ENCODE measurements at places on chromosomes 12 and 14.

- DNase-seq: peak; percentile 79
Measured at GRCh38 chr12:4287325-4288211, 14.0 kb downstream of the CCND2 start.

DNA sequence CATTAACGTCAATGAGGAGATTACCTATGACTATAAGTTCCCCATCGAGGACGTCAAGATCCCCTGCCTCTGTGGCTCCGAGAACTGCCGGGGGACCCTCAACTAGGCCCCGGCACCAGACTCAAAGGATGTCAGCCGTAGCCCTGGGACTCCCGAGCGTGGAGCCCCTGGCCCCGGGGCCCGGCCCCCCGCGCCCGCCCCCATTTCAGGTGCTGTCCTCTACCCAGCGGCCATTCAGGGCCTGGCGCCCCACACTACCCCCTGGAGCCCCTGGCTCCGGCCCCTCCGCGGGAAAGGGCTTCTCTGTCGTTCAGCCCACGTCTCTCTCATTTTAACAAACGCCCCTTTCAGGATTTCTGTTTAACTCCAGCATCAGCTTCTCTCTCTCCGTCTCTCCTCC, 26.3 kb downstream of the SETD1B start:
- DNase-seq: no peak

DNA sequence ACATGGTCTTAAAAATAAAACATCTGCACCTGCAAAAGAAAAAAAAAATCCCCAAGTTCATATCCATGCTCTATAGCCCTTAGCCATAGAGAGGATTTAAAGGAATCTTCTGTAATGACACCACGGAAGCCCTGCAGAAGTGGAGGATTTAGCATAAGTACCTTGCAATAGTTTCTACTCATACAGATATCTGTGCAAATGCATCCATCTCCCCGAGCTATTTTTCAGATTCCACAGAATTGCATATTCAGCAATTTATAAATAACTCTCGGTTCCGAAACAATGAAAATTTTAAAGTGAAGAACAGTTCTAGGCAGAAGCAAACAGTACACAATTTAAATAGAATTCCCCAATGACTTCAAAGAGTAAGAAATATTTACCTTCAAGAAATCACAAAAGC, 424 bp downstream of the IGF1 start:
- DNase-seq: no peak

GRCh38 chr12:66984962-66985361, 284.2 kb upstream of the CAND1 start:
- DNase-seq: no peak

DNA sequence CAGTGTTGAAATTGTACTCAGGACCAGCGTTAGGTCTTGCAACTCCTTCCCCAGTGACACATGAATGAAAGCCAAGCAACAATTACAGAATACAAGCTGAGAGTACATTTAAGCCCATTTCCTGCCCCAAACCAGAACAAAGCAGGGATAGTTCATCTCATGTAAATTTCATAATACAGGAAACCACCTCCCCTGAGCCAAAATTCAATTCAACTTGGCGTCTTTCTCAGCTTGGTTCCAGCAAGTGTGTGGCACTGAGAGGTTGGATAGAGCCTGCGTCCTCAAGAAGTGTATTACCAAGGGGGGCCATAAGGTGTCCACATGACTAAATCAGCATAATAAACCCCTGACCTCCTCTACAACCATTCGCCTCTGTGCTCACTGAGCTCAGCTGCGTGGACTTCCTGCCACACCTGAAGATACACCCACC, 278.9 kb upstream of the CRY1 start:
- DNase-seq: no peak

DNA sequence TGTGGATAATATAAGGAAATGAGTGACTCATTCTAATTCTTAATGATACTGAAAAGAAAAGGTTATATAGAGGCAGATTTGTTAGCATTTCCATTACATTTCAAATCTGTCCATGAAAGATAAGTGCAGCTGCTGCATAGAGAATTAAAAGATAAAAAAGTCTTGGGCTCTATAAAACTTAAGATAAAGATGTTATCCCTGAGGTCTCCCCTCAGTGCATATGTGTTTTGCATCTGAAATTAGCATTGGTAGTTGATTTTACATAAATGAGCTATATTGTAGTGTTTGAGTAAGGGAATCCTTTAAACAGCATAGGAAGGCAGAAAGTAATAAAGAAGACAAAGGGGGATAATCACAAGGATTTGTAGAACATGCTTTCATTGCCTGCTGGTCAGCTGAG, 206.2 kb downstream of the FSCB start:
- no peak for DNase-seq

DNA sequence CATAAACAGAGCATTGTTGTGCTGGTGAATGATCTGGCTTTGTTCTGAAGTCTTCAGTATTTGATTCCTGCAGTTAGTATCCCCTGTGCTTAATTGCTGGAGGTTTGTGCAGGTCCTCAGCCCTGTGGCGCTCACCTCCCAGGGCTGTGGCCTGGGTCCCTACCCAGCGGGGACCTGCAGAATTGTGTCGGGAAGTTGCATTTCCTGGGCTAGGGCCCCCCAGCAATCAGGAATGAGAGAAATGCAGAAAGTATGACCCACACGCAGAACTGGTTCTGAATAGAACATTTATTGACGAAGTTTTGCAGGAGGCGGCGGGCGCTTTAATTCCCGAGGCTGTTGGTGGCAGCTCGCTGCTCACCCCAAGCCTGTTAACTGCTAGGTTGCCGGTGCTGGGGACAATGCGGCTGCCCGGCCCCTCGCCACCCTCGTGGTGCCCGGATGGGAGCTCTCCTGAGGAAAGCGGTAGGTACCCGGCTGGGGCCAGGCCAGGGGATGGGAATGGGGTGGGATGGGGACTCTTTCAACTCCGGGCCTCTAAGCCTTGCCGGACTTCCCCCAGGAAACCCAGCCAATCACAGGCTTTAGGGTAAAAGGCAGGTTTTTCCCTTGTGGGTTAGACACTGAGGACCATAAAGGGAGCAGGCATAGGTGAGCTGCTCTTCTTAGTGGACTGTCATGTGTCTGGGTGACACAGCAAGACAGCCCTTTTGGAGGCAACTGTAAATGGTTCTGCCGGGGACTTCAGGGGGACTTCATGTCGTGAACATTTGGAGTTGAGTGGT, 11.6 kb downstream of the PLEKHG3 start:
- DNase-seq: no peak

GRCh38 chr12:56071648-56072047, 8.3 kb upstream of the ERBB3 start:
- DNase-seq: peak; percentile 28

DNA sequence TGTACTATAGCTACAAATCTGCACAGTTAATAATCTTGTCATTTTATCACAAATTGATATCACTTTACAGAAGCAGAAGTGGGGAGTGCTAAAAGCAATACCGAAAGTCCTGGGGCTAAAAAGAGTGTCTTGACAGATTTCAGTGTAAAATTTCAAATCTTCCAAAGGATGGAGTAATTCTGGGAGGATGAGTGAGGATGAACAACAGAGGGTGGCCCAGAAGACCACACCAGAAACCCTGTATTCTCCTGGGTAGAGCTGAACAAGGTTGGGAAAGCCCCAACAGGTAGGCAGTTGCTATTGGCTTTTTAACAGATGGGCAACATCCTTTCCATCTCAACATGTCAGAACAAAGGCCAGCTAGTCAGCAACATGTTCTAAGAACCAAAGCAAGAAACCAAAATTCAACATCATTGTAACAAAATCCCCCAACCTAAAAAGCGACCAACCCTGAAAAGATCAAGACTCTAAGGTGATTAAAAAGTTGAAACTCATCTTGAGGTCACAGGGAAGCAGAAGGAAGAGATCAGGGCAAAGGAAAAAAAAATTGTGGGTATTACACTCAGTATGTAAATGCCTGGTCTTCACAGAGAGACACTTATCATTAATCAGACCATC, 38.8 kb downstream of the CBX5 start:
- no peak for DNase-seq

GRCh38 chr12:4771172-4771959, 51.2 kb downstream of the GALNT8 start:
- DNase-seq: no peak

- peak; percentile 80 for DNase-seq
Measured at GRCh38 chr14:90676912-90677311, 139.3 kb downstream of the TTC7B start.

DNA sequence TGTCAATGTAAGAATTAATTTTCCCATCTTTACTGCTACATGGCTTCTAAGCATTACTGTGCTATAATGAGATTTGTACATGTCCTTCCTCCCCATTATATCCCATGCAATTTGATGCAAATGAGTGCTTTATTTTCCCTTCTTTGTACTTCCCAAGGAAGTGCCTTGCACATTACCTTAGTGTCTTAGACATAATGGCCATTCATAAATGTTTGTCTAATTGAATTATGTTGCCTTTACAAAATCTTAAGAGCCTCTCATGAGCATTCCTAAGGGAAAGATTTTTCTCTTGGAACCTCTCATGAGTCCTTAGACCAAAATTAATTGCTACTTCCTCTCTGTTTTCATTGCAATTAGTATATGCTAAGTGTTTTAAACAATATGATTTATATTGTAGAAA, 741.7 kb downstream of the RERGL start:
- no peak for DNase-seq

GRCh38 chr12:38961012-38961411, 55.6 kb upstream of the CPNE8 start:
- no peak for DNase-seq

- peak; percentile 26 for DNase-seq
Measured at GRCh38 chr12:109777544-109777943, 55.7 kb downstream of the TRPV4 start.

DNA sequence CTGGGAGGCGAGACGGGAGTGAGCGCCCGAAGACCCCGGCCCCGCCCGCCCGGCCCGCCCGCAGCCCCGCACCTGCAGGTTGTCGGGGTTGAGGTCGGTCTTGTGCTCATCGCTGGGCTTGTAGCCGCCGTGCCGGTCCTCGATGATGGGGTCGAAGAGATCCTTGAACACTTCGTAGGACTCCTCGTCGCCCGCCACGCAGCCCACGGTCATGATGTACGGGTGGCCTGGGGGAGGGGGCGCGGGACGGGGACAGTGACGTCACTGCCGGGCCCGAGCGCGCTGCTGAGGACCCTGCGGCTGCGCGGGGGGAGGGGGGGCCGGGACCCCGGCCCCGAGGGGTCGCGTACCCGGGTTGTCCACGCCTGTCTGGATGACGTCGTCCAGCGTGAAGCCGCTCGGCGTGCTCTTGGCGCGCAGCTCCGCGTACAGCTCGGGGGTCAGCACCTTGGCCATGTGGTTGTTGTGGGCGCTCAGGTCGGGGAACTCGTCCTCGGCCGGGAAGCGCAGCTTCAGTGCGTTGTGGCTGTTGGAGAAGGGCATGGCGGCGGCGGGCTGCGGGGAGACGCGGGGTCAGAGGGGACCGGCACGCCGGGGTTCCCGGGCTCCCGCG, 573 bp downstream of the CKB start:
- DNase-seq: no peak

DNA sequence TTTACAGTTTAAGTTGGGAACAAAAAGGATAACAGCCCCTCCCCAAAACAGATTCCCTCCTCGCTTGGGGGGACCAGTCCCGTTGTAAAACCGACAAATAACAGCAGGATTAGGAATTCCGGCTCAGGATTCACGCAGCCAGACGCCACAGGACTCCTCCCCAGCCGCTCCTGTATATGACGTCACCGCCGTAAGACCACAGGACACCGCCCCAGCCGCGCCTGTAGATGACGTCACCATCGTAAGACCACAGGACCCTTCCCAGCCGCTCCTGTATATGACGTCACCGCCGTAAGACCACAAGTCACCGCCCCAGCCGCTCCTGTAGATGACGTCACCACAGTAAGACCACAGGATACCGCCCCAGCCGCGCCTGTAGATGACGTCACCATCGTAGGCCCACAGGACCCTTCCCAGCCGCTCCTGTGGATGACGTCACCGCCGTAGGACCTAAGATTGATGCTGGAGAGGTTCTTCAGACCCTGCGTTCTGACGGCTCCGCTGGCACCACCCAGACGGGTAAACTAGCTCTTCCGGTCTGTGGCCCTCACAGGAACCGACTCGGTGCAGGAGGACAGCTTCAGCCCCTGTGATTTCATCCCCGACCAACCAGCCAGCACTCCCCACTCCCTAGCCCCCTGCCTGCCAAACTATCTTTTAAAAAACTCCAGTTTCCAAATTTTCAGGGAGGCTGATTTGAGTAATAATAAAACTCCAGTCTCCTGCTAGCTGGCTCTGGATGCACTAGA, 43.9 kb upstream of the FBRSL1 start:
- peak; percentile 92 for DNase-seq

GRCh38 chr14:93100570-93100969, 15.2 kb downstream of the ITPK1 start:
- DNase-seq: no peak

GRCh38 chr12:118312578-118312977, 60.1 kb downstream of the TAOK3 start:
- DNase-seq: peak; percentile 15

- DNase-seq: peak; percentile 27
Measured at GRCh38 chr14:90060312-90060964, 1.4 kb upstream of the KCNK13 start.

GRCh38 chr14:61174441-61174891, 106.7 kb downstream of the TMEM30B start:
- DNase-seq: no peak

GRCh38 chr14:62117010-62117750, 355.0 kb downstream of the SNAPC1 start:
- DNase-seq: peak; percentile 30

DNA sequence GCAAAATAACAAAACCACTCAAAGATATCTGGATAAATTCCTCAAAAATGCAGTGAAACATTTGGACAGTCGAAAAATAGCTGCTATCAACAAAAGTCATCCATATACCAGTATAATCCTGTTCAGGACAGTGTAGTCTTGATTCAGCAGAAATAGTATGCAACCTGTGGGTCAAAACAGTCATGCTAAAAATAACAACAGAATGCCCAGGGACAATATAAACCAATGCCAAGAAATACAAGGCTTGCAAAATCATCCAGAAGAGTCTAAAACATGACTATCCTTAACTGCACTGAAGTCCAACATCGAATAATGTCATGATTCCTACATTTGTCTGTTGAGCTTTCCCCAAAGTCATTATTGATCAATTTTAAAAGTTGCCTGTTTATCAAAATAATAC, 425.9 kb downstream of the FSCB start:
- DNase-seq: no peak

- peak; percentile 46 for DNase-seq
Measured at GRCh38 chr12:26987634-26988424, 26.4 kb downstream of the TM7SF3 start.

- DNase-seq: peak; percentile 25
Measured at GRCh38 chr12:105365231-105365630, 34.7 kb downstream of the C12orf75 start.

GRCh38 chr12:79689061-79689476, 1.7 kb downstream of the PAWR start:
- DNase-seq: peak; percentile 12

GRCh38 chr12:89765959-89766824, 57.6 kb upstream of the ATP2B1 start:
- DNase-seq: no peak

Measured in fibroblast of mammary gland (primary cell).